ENCODE measurements at places on chromosomes 16 and 17.

DNA sequence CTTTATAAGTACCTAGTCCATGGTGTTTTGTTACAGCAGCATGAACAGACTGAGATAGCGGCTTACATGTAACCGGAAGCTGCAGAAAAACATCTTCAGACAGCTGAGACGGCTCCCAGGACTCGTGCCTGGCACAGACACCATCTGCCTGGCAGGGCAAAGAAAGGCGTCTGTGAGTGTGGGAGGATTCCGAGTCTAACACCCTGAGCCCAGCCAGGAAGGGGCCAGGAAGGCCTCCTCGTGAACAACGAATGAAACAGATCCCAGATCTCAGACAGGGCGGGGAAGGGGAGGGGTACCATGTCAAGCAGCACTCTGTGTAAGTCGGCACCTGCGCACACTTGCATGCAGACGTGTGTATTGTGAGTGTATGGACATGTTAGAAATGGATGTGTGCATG lies 4.4 kb upstream of the CSNK1D start:
- DNase-seq, result no peak

GRCh38 chr16:30064729-30065101 lies 845 bp upstream of the ALDOA start:
- DNase-seq, result no peak

- no peak for DNase-seq
Measured at GRCh38 chr16:64339052-64339770, 782.7 kb downstream of the CDH11 start.

GRCh38 chr17:72565006-72565405 lies 444.2 kb downstream of the SOX9 start:
- no peak for DNase-seq

DNA sequence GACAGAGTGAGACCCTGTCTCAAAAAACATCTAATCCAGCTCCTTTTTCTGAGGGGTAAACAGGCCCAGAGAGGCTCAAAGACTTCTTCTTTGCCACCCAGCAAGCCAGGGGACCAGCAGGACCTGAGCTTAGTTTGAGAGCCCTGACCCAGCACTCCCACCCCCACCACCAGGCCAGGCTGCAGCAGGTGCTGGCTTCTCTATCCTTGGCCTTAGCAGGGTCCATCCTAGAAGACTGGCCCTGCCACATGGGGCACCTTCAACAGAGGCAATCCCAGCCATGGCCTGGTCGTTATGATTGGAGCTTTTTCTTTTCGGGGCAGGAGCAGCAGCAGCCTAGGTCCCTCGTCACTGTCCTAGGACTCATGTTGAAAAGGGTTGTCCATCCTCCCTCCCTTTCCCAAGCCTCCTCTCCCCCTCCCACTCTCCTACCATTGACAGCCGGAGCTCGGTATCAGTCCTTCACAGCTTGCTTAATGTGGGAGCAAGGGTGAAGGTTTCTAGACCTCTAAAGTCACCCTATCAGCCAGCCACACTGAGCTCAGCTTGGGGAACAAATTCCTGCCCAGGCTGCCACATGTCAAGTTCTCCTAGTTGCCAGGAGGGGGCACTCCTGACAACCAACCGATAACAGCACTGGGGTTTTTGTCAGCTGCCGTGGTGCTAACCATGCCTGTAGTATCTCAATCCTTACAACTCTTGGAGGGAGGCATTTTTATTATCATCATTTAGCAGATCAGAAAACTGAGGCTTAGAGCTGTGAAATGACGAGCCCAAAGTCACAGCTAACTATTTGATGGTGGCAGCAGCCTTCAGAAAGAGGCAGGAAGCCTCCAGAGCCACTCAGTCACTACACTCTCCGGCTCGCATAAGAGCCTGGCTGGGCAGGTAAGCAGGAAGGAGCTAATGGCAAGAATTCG lies 11.2 kb downstream of the MRPL27 start:
- DNase-seq, result peak; percentile 24

GRCh38 chr17:7560172-7561027 lies 1.3 kb upstream of the SENP3 start:
- no peak for DNase-seq

- DNase-seq, result no peak
Measured at GRCh38 chr16:74734361-74735161, 33.9 kb upstream of the MLKL start.

- DNase-seq, result no peak
Measured at GRCh38 chr16:67193536-67193935, 1.6 kb downstream of the E2F4 start.

DNA sequence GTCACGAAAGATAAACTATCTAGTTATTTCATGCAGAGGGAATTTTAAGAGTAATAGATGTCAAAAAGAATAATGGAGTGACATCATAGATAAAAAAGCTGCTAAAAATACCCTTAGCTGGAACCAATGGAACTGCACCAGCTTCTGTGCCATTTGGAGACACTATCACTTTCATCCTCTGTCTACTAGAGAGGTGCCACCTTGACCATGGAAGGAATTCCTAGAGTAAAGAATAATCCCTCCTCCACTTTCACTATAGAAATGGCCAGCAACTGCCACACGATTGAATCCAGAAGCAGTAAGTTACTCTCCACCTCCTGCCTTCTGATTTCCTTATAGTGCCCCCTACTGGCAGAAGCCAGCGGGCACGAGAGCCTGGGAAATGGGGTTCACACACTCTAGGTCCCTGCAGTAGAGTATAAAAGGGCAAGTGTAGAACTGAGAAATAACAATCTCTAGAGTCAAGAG lies 2.8 kb upstream of the ALDH3A2 start:
- DNase-seq, result peak; percentile 13

DNA sequence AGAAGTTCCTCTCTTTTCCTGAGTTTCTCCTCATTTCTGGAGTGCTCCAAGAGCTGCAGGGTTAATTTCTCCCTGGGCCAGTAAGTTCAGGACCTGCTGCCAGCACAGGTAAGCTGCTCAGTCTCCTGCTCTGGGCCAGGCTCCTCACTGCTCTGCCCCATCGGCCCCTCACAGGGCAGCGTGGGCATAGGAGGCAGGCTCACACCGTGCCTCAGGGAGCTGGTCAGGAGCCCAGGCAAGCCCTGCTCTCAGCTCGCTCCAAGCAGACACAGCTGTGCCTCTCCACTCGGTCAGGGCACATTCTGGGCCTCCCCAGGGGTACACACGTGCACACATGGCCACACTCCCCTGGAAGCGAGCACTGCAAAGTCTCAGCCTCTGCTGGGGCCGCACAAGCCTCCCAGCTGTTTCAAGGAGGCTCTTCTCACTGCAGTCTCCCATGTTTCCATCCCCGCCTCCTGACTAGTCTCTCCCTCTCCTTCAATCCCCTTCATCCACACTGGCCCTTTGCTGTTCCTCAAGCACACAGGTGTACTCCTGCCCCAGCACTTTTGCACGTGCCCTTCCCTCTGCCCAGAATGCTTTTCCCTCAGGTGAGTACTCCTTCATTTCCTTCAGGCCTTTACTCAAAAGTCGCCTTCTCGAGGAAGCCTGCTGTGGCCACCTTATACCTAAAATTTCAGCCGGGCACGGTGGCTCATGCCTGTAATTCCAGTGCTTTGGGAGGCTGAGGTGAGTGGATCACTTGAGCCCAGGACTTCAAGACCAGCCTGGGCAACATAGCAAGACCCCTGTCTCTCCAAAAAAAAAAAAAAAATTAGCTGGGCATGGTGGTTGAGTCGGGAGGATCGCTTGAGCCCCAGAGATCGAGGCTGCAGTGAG lies 53.2 kb downstream of the AKAP1 start:
- DNase-seq, result no peak

DNA sequence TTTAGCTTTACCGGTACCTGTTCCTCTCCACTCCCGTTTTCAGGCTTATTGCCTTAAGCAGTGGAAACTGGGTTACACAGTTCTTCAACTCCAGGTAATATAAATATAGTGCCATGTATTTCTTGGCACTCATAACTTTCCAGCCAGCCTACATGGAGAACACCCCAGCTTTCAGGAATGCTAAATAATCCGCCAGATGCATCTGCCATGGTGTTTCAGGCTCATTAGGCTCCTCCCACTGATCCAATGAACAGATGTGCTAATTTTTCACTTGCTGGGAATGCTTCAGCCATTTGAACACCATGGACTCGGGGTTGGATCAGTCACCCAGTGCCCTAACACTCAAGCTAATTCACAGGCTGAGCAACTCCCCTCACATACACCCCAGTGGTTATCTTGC lies 4.6 kb downstream of the ANKFN1 start:
- no peak for DNase-seq

DNA sequence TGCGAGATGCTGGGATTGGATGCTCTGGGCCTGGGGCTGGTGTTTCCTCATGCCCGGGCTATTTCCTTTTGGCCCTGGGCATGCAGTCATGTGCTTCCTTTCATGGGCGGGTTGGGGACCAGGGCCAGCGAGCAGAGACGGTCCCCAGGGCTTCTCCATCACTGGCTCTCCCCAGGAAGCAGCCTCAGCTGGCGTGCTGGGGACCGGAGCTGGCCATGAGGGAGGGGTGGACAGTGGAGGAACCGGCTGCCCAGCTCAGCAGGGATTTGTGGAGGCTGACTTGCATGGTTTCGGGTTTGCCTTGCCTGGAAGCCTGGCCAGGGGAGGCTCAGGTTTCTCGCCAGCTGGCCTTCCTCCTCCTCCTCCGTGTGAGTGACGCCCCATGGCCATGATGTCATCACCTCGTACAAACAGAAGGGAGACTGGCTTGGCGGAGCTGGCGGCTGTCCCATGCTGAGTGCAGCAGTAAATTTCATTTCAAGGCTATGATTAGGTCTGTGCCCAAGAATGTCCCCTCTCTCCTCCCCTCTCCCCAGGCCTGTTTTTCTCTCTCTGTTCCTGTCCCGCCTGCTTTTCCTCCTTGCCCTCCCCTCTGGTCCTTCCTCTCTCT lies 8.9 kb upstream of the TIMP2 start:
- no peak for DNase-seq

DNA sequence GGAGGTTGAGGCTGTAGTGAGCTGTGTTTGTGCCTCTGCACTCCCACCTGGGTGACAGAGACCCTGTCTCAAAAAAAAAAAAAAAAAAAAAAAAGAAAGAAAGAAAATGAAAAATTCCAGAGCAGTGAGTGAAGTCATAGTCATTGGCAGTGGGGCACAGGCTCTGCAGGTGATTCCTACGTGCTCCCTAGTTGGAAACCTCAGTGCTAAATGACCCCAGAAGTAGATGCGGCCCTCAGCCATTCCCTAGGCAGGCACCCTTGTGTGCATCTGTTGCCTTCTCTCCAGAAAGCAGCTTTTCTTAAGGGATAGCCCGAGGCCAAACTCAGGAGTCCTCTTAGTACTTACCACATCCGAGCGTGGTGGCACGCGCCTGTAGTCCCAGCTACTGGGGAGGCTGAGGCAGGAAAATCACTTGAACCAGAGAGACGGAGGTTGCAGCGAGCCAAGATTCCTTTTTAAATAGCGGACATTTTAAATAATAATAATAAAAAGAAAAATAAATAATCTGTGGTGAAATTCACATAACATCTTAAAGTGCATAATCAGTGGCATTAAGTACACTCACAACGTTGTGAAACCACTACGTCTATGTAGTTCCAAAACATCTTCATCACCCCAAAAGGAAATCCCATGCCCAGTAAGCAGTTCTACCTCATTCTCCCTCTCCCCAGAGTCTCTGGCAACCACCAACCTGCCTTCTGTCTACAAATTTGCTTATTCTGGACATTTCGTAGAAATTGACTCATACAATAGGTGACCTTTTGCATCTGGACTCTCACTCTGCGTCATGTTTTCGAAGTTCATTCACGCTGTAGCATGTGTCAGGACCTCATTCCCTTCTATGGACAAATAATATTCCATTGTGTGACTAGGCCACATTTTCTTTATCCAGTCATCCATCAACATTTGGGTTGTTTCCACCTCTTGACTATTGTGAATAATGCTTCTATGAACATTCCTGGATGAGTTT lies 12.5 kb upstream of the SPHK1 start:
- DNase-seq, result no peak

DNA sequence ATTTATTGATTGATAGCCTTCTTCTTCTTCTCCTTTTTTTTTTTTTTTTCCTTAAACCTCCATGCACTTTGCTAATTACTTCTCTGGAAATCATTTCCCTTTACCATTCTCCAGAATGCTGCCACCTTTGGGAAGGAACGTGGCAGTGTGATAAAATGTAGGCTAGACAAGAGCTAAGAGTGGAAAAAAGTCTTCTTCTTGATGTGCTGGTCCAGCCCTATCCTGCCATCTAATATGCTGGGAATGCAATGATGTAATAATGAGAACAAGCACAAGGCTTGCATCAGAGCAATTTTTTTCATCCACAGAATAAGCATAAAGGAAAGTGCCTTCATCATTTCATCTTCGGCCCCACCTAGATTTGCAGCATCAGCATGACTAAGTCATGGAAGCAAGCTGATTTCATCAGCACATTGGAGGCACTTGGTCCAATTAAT lies 128.7 kb upstream of the ZFHX3 start:
- DNase-seq, result no peak

GRCh38 chr17:15247891-15248529 lies 17.1 kb downstream of the PMP22 start:
- no peak for DNase-seq

GRCh38 chr17:18028114-18028951 lies 10.6 kb downstream of the ATPAF2 start:
- DNase-seq, result no peak

DNA sequence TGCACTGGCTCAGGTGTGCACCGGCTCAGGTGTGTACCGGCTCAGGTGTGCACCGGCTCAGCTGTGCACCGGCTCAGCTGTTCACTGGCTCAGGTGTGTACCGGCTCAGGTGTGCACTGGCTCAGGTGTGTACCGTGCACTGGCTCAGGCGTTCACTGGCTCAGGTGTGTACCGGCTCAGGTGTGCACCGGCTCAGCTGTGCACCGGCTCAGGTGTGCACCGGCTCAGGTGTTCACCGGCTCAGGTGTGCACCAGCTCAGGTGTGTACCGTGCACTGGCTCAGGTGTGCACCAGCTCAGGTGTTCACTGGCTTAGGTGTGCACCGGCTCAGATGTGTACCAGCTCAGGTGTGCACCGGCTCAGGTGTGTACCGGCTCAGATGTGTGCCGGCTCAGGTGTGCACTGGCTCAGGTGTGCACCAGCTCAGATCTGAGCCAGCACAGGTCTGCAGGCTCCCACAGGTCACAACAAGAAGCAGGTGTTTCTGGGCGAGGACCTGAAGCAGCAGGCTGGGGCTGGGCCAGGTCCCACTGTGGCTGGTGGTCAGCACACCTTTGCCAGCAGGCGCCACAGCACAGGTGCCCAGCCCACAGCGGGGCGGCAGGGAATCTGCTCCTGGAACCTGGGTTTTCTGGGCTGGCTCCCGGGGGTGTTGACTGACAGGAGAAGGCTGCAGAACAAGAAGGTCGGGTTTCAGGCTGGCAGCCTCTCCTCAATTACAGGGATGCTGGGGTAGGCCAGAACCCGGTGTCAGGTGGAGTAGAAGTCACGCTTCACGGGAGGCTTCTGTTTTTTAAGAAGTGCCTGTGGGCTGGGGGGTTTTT lies 17.2 kb downstream of the METRNL start:
- DNase-seq, result no peak

DNA sequence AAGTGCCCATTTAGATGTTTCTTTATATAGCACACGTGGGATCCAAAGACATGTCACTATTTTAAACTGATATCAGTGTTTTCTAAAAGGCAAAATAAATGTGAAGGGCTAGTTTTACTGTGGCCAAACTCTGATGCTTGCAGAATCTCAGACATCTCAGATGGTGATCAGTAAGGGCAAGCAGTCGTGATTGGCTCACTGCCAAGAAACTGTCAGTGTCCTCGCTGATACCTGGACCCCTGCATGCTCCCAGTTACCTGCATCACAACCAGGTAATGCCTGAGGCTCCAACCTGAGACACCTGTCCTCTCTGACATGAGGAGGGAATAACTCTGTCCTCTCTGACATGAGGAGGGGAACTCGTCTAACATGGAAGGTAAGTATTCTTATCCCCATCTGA lies 114.0 kb downstream of the SPECC1 start:
- DNase-seq, result no peak

- DNase-seq, result no peak
Measured at GRCh38 chr17:81097943-81098308, 63.0 kb downstream of the BAIAP2 start.
